ENCODE measurements at places on chromosomes 1 and 21. TPM values are rescaled to one million over a fixed set of nuclear protein-coding genes. Genes with fewer than 3 reads are reported as not detected.

Gene OR2L3
- not detected for total RNA-seq

Gene EFNA3
- 17.5 TPM for total RNA-seq

Gene PRR9
- not detected for total RNA-seq

Gene KIF17
- total RNA-seq = 10.1 TPM

Gene HORMAD1
- 0.59 TPM for total RNA-seq

Gene GNG4
- 31.6 TPM for total RNA-seq

DNA sequence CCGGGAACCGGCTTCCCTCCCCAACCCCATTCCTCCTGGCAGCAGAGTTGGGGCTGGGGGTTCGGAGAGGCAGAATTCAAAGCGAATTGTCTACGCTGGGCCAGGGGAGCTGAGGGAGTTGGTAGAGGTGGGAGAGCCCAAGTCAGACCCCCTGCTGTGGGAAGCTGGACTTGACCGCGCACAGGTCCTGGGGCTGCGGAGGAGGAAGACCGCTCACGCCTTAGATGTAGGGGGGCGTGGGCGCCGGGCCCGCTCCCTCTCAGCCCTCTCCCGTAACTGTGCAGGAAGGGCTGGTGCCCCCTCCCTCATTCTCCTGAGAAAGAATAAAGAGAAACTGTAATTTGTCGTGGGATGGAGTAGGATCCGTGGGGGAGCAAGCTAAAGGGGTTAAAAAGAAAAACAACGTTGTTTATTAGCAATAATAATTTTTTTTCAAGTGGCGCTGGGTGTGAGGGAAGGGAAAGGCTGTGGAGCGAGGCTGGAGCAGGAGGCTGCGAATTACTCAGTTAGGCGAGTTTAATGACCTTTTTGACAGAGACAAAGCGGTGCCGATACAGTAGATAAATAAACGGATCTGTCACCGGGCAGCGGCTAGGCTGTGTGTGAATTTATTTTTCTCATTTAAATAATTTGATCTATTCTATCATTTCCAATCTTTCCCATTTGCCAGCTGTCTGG, 838 bp upstream of the GRIK3 start:
- peak; percentile 79 for DNase-seq

GRCh38 chr1:243264717-243265116, 8.9 kb downstream of the SDCCAG8 start:
- DNase-seq = no peak

DNA sequence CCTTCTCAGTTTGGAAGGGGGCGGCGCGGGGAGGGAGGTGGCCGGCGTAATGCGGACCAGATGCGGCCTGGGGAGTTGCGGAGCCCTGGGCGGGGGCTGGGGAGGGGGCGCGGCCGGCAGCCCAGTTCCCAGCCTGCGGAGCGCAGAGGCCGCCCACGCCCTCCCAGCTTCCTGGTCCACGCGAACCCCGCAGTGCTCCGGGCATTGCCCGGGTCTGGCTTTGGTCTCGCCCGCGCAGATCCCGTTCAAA, 695 bp downstream of the DMBX1 start:
- peak; percentile 88 for DNase-seq

- no peak for DNase-seq
These were observed 9.2 kb downstream of the ALDH4A1 start for GRCh38 chr1:18893120-18893519.

DNA sequence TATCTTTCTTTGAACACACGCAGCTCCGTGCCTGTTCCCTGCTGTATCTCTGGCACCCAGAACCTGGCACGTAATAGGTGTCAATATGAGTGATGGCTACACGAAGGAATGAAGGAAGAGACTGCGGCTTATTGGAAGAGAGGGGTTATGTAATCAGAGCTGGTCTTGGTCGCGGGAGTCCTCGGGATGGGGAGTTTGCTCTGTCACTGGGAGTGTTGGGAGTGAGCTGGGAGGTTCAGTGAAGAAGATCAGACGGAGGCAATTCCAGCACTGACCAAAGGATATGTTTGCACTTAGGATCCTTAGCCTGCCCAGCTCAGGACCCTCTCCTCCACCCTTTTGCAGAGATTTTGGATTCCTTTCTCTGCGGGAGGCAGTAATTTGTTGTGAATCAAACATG, 709.1 kb downstream of the PTPRU start:
- DNase-seq = peak; percentile 62

- DNase-seq = no peak
These were observed 308.8 kb downstream of the HHIPL2 start for GRCh38 chr1:222239130-222239529.

DNA sequence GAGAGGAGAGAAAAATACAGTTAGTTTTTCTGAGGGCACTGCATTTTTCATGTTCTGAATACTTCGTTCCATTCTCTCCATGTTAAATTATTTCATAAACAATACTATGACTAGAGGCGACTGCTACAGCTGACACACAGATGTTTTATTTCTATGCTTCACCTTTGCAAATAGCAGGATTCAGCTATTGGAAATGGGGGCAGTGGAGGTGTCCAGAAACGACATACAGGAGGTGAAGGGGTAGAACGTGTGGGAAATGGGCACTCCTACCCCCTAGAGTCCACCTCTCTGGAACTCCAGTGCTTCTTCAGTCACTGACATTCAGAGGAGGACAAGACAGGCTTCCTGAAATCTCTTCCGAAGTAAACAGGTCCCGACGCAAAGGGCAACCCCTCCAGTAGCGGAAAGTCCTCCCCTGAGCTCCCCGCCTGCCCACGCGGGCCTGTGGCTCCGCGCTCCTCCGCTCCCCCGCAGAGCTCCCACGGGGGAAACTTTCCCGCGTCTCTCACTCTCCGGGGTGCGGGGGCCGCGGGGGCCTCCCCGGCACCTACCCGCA, 480 bp downstream of the DPYD start:
- DNase-seq = no peak

- no peak for DNase-seq
These were observed 353.5 kb upstream of the B3GALT2 start for GRCh38 chr1:193539731-193540459.

DNA sequence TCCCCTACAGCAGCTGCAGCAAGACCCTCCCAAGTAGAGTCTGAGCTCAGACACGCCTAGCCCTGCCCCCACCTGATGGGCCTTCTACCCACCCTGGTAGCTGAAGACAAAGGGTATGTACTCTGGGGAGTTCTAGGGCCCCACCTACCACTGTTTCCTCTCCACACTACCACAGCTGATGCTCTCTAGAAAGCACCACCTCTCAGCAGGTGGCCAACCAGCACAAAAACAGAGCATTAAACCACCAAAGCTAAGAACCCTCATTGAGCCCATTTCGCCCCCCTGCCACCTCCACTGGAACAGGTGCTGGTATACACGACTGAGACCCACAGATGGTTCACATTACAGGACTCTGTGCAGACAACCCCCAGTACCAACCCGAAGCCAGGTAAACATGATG, 258.9 kb downstream of the SETD4 start:
- no peak for DNase-seq

Data from H7 (cell line).